ENCODE measurements at places on chromosomes 5 and 9. TPM values are rescaled to one million over a fixed set of nuclear protein-coding genes. Genes with fewer than 3 reads are reported as not detected.

Gene C1QTNF3
- 5.0 TPM for polyA plus RNA-seq

Gene PCDHGB4
- 0.36 TPM for polyA plus RNA-seq

Gene FRMPD1
- 0.12 TPM for polyA plus RNA-seq

Gene ZNF483
- polyA plus RNA-seq = 0.09 TPM

Gene LECT2
- not detected for polyA plus RNA-seq

Gene AFF4
- polyA plus RNA-seq = 12.6 TPM

Gene SOHLH1
- not detected for polyA plus RNA-seq

Gene KIAA0825
- 0.29 TPM for polyA plus RNA-seq

Gene PCDHA9
- not detected for polyA plus RNA-seq
